ENCODE measurements at places on chromosomes 5 and 9.

- DNase-seq, result no peak
These were observed 477.3 kb downstream of the ISL1 start for GRCh38 chr5:51860532-51861018.

DNA sequence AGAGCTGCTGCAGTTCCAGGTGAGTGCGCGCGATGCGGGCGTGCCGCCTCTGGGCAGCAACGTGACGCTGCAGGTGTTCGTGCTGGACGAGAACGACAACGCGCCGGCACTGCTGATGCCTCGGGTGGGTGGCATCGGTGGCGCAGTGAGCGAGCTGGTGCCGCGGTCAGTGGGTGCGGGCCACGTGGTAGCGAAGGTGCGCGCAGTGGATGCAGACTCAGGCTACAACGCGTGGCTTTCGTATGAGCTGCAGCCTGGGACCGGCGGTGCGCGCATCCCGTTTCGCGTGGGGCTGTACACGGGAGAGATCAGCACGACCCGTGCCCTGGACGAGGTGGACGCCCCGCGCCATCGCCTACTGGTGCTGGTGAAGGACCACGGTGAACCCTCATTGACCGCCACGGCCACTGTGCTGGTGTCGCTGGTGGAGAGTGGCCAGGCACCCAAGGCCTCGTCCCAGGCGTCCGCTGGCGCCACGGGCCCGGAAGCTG is 2.0 kb downstream of the PCDHA3 start:
- no peak for DNase-seq

DNA sequence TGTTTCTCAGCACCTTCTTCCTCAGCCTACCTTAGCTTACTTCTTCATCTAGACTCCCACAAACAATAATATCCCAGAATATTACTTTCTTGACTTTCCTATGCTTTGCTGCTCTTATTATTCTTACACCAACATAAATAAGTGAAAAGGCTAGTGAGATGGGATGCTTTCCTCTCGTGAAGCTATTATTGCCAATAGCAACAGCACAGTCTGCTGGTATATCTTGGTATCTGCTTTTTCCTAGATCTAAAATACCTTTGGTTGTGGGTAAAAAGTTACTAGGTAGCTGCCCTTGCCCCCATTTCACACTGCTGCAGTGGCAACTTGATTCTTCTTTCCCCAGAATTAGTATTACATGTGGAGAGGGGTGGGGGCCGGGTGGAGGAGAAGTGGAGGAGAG is 26.1 kb upstream of the GLIPR2 start:
- DNase-seq, result no peak

- no peak for DNase-seq
These were observed 2.4 kb upstream of the PITX1 start for GRCh38 chr5:135036405-135036804.

DNA sequence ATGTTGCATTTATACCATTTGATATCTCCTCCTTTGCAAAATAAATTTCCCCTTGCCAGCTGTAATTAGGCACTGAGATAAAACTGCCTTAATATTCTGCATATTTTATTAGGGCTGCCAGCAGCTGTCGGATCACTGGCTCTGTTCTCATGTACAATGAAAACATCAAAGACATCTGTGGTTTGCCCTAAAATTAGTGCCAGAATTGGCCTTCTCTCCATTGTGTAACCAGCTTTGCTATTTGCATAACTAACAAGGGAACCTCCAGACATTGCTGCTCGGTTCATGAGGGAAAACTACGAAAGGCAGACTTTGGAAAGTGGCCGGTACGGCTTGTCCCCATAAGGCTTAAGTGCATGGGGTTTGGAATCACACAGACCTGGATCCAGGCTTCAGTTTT is 45.5 kb upstream of the KIF2A start:
- DNase-seq, result no peak

DNA sequence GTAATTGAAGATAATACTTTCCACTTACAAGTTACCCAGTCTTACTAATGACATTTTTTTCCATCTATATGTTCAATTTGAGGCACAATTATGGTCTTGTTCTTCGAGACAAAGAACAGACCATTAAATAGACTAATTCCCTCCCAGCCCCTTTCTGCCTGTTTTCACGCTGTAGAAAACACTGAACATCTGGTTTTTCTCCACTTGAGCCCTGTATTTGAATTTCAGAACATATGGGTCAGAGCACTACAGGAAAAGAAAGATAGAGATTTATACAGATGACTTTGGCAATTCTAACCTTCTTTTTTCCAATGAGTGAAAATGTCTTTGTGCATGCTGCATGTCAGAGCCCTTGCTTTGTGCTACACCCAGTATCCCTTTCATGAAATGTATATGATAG is 506.9 kb downstream of the LRRC70 start:
- DNase-seq, result no peak

- no peak for DNase-seq
These were observed 62.4 kb downstream of the FGF18 start for GRCh38 chr5:171481571-171482433.

DNA sequence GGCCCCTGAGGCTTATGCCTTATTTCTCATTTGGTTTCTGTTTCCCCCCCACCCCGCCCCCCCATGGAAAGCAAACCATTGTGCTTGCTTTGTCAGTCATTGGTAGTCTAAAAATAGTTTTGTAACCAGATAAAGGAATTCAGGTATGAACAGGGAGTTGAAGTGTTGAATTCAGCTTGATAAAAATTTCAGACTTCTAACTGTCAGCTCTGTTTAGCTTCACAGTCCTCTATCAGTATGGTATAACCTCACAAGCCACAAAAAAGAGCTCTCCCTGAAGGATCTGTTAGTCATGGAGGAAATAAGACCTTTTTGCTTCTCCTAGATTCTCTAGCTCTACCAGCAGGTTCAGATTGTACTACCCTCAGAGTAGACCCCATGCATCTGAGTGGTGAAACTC is 378.1 kb downstream of the TMEM38B start:
- no peak for DNase-seq

- DNase-seq, result no peak
These were observed 11.8 kb upstream of the UBE2QL1 start for GRCh38 chr5:6436715-6437331.

- DNase-seq, result no peak
These were observed 1339.7 kb upstream of the CDH6 start for GRCh38 chr5:29853711-29854220.

DNA sequence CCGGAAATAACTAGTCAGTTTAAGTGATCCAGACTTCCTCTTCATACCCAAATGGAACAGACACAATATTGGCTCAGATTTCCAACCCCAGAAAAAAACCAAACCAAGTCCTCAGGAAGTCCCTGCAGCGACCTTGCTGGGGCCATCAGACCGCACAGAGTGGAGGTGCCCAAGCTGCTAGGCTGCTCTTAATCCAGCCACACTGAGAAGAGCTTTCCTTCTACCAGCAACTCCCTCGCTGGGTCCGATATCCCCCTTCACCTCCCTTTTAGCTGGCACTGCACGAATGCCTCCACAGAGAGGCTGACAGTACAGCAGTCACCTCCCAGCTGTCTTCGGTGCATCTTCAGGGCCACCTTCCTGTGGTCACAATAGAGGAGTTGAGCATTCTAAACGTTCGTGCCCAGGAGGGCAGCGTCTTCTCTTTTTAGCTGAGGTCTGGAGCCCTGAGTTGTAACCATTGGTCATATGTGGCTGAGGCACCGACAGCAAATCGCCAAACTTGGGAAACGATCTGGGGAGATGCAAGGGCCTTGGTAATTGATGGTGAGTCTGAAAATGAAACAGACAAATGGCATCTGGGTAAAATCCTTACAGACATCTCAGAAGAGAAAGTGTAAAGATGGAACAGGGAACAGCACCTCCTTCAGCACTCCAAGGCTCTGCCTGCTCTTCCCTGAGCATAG is 5.7 kb downstream of the NAIF1 start:
- no peak for DNase-seq
